ENCODE measurements at places on chromosomes 13 and 19. TPM values are rescaled to one million over a fixed set of nuclear protein-coding genes. Genes with fewer than 3 reads are reported as not detected.

DNA sequence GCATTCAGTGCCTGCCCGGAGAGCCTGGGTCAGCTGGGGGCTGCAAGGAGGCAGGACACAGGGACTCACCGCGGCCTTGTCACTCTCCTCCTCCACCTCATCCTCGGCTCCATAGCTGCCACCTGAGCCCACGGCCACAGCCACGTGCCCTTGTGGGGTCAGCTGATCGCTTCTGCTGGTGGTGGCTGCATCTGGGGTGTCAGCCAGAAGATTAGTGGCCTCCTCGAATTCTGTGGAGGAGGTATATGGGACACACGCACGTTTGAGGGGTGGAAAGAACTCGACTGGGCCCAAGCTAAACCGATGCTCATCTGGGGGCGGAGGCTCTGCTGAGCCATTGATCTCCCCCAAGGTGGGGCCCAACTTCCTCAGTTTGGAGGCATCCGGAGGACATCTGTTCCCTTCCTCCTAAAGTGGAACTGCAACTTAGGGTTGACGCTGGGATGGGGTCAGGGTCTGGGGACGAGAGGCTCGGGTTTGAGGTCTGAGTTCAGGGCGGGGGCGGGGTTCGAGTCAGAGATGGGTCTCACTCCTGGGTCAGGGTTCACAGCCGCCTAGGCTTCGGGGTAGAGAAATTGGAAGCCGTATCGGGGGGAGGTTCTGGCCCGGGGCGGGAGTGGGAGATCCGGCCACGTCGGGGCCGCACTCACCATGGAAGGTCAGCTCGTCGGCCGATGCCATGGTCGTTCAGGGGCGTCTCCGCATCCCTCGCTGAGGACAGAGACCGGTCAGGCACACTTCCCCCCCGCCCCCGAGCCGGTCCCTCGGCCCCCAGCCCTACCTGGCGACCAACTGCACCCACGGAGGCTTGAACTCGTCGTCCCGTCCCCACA lies 493 bp downstream of the YIPF2 start:
- peak overlapping the region; percentile 88 for H3K4me3 ChIP-seq
- peaks cover 7% of the 10 kb centered on the region for H3K36me3 ChIP-seq
- H3K27me3 ChIP-seq, result no peaks in the 10 kb centered on the region
- peaks cover 5% of the 10 kb centered on the region for H3K4me1 ChIP-seq
- H3K27ac ChIP-seq, result peak overlapping the region; percentile 50
- DNase-seq, result peak; percentile 65

- DNase-seq, result no peak
- no peaks in the 10 kb centered on the region for H3K36me3 ChIP-seq
- H3K27me3 ChIP-seq, result no peaks in the 10 kb centered on the region
- H3K27ac ChIP-seq, result no peak overlapping the region
- no peaks in the 10 kb centered on the region for H3K4me1 ChIP-seq
- no peak overlapping the region for H3K4me3 ChIP-seq
These were observed 148.0 kb downstream of the PTPRS start for GRCh38 chr19:5192568-5192967.

ZNF665 gene
- 3.9 TPM for total RNA-seq

- no peak overlapping the region for H3K27ac ChIP-seq
- no peak for DNase-seq
These were observed 23.5 kb downstream of the ENOX1 start for GRCh38 chr13:43763143-43763759.

GRCh38 chr13:59490651-59491050 lies 673.1 kb downstream of the DIAPH3 start:
- no peak overlapping the region for H3K4me3 ChIP-seq
- DNase-seq, result no peak
- no peaks in the 10 kb centered on the region for H3K36me3 ChIP-seq
- H3K27ac ChIP-seq, result no peak overlapping the region
- no peaks in the 10 kb centered on the region for H3K4me1 ChIP-seq

ZNF829 gene
- 4.2 TPM for total RNA-seq

CATSPERD gene
- not detected for total RNA-seq

DNA sequence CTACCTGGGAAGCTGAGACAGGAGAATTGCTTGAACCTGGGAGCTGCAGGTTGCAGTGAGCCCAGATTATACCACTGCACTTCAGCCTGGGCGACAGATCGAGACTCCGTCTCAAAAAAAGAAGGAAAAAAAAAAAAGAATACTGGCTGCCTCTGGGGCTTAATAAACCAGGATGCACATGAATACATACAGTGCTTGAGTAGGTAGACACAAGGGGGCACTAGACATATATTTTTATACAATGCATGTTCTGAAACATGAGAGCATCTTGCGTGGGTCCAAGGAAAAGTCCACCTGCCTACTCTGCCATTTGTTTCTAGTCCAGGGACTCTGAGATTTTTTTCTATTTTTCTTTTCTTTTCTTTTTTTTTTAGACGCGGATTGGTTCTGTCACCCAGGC lies 31.2 kb downstream of the KEAP1 start:
- no peak overlapping the region for H3K4me3 ChIP-seq
- H3K4me1 ChIP-seq, result no peaks in the 10 kb centered on the region
- no peaks in the 10 kb centered on the region for H3K36me3 ChIP-seq
- H3K27me3 ChIP-seq, result no peaks in the 10 kb centered on the region
- H3K27ac ChIP-seq, result no peak overlapping the region
- DNase-seq, result peak; percentile 57

CYP4F8 gene
- total RNA-seq, result not detected

OR10H2 gene
- not detected for total RNA-seq

DNA sequence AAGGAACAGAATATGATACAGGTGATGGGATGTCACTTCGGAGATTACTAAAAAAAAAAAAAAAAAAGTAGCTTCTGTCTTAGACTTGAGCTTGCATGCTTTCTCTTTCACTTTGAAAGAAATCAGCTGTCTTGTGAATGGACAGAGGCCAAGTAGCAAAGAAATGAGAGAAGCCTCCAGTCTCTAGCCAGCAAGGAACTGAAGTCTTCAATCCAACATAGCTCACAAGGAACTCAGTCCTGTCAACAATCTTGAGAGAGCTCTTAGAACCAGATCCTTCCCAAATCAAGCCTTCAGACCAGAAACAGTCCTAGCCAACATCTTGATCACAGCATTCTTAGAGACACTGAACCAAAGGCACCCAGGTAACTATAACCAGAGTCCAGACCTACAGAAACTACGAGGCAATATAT lies 7.7 kb downstream of the N4BP2L2 start:
- H3K36me3 ChIP-seq, result peaks cover 19% of the 10 kb centered on the region
- H3K27me3 ChIP-seq, result no peaks in the 10 kb centered on the region
- DNase-seq, result peak; percentile 67
- peaks cover 33% of the 10 kb centered on the region for H3K4me1 ChIP-seq
- peak overlapping the region; percentile 35 for H3K27ac ChIP-seq

VSTM2B gene
- total RNA-seq, result not detected

MYO16 gene
- not detected for total RNA-seq

DNA sequence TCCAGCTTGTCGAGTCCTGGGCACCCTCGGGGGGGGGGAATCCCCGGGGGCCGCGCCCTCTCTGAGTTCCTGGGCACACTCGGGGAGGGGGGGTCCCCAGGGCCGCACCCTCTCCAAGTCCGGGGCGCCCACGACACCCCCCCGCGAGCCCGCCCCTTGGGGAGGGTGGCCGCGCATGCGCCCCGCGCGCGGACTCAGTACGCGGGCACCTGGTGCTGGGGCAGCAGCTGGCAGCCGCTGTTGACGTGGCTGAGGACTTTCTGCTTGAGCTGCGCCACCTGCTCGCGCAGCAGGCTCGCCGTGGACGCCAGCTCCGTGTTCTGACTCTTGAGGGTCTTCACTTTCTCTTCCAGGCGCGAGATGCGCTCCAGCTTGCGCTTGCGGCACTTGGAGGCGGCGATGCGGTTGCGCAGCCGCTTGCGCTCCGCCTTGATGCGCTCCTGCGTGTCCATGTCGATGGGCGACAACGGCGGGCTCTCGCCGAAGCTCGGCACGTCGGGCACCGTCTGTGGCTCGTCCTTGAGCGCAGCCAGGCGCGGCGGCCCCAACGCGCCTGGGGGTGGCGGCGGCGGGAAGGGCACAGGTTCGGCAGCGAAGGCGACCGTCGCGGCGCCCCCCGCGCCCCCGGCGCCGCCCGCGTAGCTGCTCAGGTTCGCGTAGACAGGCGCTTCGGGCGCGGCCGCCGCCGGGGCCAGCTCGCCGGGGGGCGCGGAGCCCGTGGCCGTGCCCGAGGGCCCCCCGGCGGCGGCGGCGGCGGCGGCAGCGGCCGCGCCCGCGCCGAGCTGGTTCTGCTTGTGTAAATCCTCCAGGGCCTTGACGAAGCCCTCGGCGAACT lies 958 bp downstream of the JUND start:
- peak overlapping the region; percentile 95 for H3K27ac ChIP-seq
- H3K27me3 ChIP-seq, result no peaks in the 10 kb centered on the region
- peak; percentile 85 for DNase-seq
- H3K4me1 ChIP-seq, result peaks cover 24% of the 10 kb centered on the region

- DNase-seq, result peak; percentile 87
- no peak overlapping the region for H3K27ac ChIP-seq
- H3K36me3 ChIP-seq, result peaks cover 4% of the 10 kb centered on the region
- H3K27me3 ChIP-seq, result no peaks in the 10 kb centered on the region
- no peak overlapping the region for H3K4me3 ChIP-seq
These were observed 10.1 kb downstream of the NOSIP start for GRCh38 chr19:49570138-49570856.
